ENCODE measurements at places on chromosomes 7 and 10.

- no peak for DNase-seq
These were observed 185.7 kb upstream of the AUTS2 start for GRCh38 chr7:69412331-69413146.

GRCh38 chr10:78614744-78615143, 454.0 kb upstream of the ZMIZ1 start:
- no peak for DNase-seq

GRCh38 chr7:88692493-88692892, 67.0 kb upstream of the ZNF804B start:
- no peak for DNase-seq

- no peak for DNase-seq
These were observed 586.8 kb downstream of the SORCS1 start for GRCh38 chr10:106577756-106578155.

DNA sequence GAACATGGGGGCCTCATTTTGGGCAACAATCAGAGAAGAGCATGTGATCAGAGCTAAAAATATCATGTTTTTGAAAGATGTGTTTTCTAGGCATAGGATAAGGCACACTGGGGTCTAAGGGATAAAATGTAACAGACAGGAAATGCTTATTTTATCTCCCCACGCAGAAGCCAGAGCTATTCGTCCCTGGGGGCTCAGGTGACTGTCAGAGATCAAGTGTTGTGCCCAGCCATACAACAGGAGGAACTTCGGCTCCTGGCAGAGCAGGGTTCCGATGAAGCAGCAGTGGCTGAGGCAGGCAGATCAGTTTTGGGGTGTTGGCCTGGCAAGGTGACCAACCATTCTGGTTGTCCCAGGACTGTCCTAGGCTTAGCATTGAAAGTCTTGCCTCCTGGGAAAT, 15.2 kb downstream of the NPY start:
- no peak for DNase-seq
